ENCODE measurements at places on chromosomes 1 and 21. TPM values are rescaled to one million over a fixed set of nuclear protein-coding genes. Genes with fewer than 3 reads are reported as not detected.

- no peak for DNase-seq
- no peak overlapping the region for H3K4me3 ChIP-seq
- H3K4me1 ChIP-seq: peaks cover 9% of the 10 kb centered on the region
These were observed 228.3 kb downstream of the ST6GALNAC3 start for GRCh38 chr1:76302711-76303339.

- H3K27me3 ChIP-seq: peaks cover 45% of the 10 kb centered on the region
- no peak overlapping the region for H3K4me3 ChIP-seq
- H3K36me3 ChIP-seq: peaks cover 7% of the 10 kb centered on the region
- peaks cover 3% of the 10 kb centered on the region for H3K4me1 ChIP-seq
These were observed 14.3 kb upstream of the BLACAT1 start for GRCh38 chr1:205470131-205470530.

- no peaks in the 10 kb centered on the region for H3K4me1 ChIP-seq
- H3K36me3 ChIP-seq: no peaks in the 10 kb centered on the region
- no peak overlapping the region for H3K27ac ChIP-seq
- peak; percentile 76 for DNase-seq
These were observed 24.0 kb downstream of the QSOX1 start for GRCh38 chr1:180178511-180179161.

Gene OLIG2
- total RNA-seq: not detected

Gene LIPI
- total RNA-seq: not detected

Data from activated naive CD8-positive, alpha-beta T cell treated with anti-CD3 and anti-CD28 coated beads, Interleukin-2, amount 10 ng/mL, durations not matched to agents 7 days and 5 days (primary cell).